ENCODE measurements at places on chromosomes 11 and 22. TPM values are rescaled to one million over a fixed set of nuclear protein-coding genes. Genes with fewer than 3 reads are reported as not detected.

The SYVN1 gene
- total RNA-seq = 31.4 TPM

The SPTBN2 gene
- 4.3 TPM for total RNA-seq

The CPT1B gene
- total RNA-seq = 1.4 TPM

The C1QTNF4 gene
- 6.7 TPM for total RNA-seq

The PHOX2A gene
- total RNA-seq = not detected

The OSBP2 gene
- total RNA-seq = 3.0 TPM

The PDE3B gene
- total RNA-seq = 108 TPM

The SPCS2 gene
- 61.2 TPM for total RNA-seq

The CYP2R1 gene
- total RNA-seq = 6.1 TPM

The IGLL1 gene
- total RNA-seq = not detected

The MAJIN gene
- not detected for total RNA-seq

The PLEKHA7 gene
- 10.2 TPM for total RNA-seq

All from sigmoid colon (tissue), 7 donors.